ENCODE measurements at places on chromosomes 7 and 10. TPM values are rescaled to one million over a fixed set of nuclear protein-coding genes. Genes with fewer than 3 reads are reported as not detected.
A peak's percentile ranks its signal among the peaks of the same experiment; 100 is the strongest.

Gene OR2A42
- 0.50 TPM for total RNA-seq

Gene PRKAR2B
- 7.8 TPM for total RNA-seq

Gene SPDYE1
- not detected for total RNA-seq

Gene MOSPD3
- 25.9 TPM for total RNA-seq

Gene ZNF503
- total RNA-seq, result 58.3 TPM

Gene ADIRF
- not detected for total RNA-seq

Gene CASP2
- 56.5 TPM for total RNA-seq

Gene PCGF6
- 10.5 TPM for total RNA-seq

Gene ZPBP
- not detected for total RNA-seq

Gene GRB10
- 59.2 TPM for total RNA-seq

Gene UNCX
- total RNA-seq, result not detected

Gene OR2A1
- total RNA-seq, result 0.27 TPM

Gene RBP3
- total RNA-seq, result not detected

Gene ZNF789
- 27.0 TPM for total RNA-seq

Gene TRIM73
- total RNA-seq, result 17.0 TPM

GRCh38 chr7:100124301-100125230 lies 2.2 kb upstream of the MBLAC1 start:
- H3K4me3 ChIP-seq, result peak overlapping the region; percentile 13
- peaks cover 29% of the 10 kb centered on the region for H3K4me1 ChIP-seq
- no peaks in the 10 kb centered on the region for H3K27me3 ChIP-seq
- H3K27ac ChIP-seq, result peak overlapping the region; percentile 17
- DNase-seq, result no peak

- peaks cover 6% of the 10 kb centered on the region for H3K36me3 ChIP-seq
- H3K27me3 ChIP-seq, result no peaks in the 10 kb centered on the region
- no peak overlapping the region for H3K27ac ChIP-seq
- DNase-seq, result no peak
- no peak overlapping the region for H3K4me3 ChIP-seq
Observed at GRCh38 chr10:6171881-6172695, 30.6 kb upstream of the PFKFB3 start.

DNA sequence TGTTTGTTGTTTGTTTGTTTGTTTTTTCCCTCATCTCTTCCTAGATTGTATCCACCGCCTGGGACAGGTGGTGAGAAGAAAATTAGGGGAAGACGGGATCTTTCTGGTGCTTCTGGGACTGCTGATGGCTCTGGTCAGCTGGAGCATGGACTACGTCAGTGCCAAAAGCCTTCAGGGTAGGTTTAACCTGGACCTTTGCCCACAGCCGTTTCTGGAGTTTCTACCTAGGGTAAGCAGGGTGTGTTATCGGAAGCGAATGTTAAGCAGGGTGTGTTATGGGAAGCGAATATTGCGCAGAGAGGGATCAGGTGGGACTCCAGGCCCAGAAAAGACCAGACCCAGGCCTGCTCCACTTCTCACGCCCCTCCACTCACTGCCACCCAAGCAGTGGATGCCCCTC lies 4.7 kb downstream of the CLCN1 start:
- H3K4me3 ChIP-seq, result no peak overlapping the region
- H3K36me3 ChIP-seq, result no peaks in the 10 kb centered on the region
- DNase-seq, result no peak
- H3K4me1 ChIP-seq, result peaks cover 32% of the 10 kb centered on the region

DNA sequence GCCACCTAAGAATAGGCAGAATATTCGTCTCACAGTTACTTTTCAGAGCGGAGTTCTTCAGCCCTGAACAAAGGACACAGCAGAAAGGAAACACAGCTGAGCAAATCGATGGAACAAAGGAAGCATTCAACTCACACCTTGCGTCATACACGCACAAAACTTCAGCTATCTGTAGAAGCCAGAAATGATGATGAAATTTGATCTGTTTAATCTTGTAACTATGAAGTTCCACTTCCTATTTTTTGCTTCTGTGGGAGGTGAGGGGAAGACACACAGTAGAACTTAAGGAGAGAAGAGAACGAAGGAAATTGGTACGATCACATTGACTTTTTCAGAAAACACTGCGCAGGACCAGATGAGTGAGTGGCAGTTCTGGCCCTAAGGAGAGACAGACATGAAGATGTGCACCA lies 26.2 kb downstream of the FAM171A1 start:
- peaks cover 24% of the 10 kb centered on the region for H3K4me1 ChIP-seq
- H3K36me3 ChIP-seq, result no peaks in the 10 kb centered on the region
- DNase-seq, result no peak
- H3K4me3 ChIP-seq, result no peak overlapping the region

DNA sequence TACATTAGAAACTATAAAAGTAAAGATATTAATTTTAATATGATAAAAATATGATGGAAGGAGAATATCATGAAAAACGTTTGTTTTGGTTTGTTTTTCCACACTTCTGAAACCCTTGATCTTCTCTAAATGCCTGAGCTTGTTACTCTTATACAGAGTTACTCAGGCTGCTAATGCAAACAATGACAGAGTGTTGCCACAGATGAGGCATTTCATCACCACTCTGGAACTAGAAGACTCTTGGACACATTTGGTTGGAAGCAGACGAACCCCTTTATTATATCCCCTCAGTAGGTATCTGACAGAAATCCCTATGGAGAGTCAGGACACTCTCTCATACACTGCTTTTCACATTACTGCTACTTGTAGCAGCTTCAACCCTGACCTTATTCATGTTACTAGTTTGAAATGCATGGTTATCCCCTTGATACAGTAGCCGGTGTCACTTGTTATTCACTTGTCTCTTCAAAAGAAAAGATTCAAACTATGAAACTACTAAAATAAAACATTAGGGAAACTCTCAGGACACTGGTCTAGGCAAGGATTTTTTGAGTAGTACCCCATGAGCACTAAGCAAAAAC lies 66.9 kb downstream of the SEMA3C start:
- peak overlapping the region; percentile 59 for H3K27ac ChIP-seq
- H3K4me3 ChIP-seq, result no peak overlapping the region
- no peak for DNase-seq

GRCh38 chr10:122102146-122102868 lies 113.3 kb downstream of the TACC2 start:
- H3K27me3 ChIP-seq, result peaks cover 26% of the 10 kb centered on the region
- no peak for DNase-seq
- no peaks in the 10 kb centered on the region for H3K4me1 ChIP-seq
- no peaks in the 10 kb centered on the region for H3K36me3 ChIP-seq
- no peak overlapping the region for H3K4me3 ChIP-seq

DNA sequence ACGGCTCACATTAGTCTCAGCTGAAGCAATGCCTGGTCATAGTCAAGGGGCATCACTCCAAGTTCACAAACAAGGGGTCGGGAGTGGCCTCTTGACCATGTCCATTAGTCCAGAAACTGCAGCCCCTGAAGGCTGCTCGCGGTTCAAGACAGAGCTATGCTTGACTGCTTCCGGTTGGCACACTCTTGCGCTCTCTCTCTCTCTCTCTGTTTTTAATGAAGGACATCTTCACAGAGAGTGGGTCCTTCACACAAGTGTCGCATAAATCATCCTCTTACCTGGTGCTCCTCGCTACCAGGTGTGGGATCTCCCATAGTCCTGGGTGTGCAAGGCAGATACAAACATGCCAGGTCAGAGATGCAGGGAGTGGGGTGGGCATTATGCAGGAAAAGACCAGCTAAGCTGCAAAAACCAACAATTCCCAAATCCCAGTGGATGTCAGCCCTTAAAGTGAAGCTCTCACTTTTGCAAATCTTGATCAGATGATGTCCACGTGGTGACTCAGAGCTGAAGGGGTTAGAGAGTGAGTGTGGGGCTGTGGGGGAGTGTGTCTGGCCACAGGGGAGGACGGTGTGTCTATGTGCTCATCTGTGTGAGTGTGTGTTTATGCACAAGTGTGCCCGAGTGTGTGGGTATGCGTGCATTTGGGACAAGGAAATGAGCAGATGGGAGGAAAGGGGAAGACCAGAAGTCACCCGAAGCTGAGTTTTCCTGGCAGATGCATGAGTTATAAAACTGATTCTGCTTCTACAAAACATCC lies 83.7 kb upstream of the PPP2R2D start:
- no peaks in the 10 kb centered on the region for H3K4me1 ChIP-seq
- DNase-seq, result no peak
- no peaks in the 10 kb centered on the region for H3K36me3 ChIP-seq
- peaks cover 28% of the 10 kb centered on the region for H3K27me3 ChIP-seq

GRCh38 chr7:157480371-157481050 lies 143.7 kb downstream of the DNAJB6 start:
- H3K36me3 ChIP-seq, result no peaks in the 10 kb centered on the region
- DNase-seq, result no peak
- no peak overlapping the region for H3K27ac ChIP-seq
- H3K4me3 ChIP-seq, result no peak overlapping the region
- H3K4me1 ChIP-seq, result no peaks in the 10 kb centered on the region

GRCh38 chr10:60549686-60550085 lies 160.0 kb upstream of the ANK3 start:
- no peak overlapping the region for H3K4me3 ChIP-seq
- no peak for DNase-seq
- peaks cover 14% of the 10 kb centered on the region for H3K36me3 ChIP-seq
- H3K27ac ChIP-seq, result peak overlapping the region; percentile 25
- H3K4me1 ChIP-seq, result no peaks in the 10 kb centered on the region
- H3K27me3 ChIP-seq, result no peaks in the 10 kb centered on the region
